ENCODE measurements at places on chromosomes 2 and 18.

GRCh38 chr2:102619414-102620319, at the start of gene SLC9A2:
TSS of gene SLC9A2 (plus strand) at chr2:102619553. CDS start at chr2:102619849, 296 bp downstream.
- DNase-seq, result no peak

- DNase-seq, result no peak
Observed at GRCh38 chr2:99317161-99317872, 16.3 kb upstream of the LYG1 start.

DNA sequence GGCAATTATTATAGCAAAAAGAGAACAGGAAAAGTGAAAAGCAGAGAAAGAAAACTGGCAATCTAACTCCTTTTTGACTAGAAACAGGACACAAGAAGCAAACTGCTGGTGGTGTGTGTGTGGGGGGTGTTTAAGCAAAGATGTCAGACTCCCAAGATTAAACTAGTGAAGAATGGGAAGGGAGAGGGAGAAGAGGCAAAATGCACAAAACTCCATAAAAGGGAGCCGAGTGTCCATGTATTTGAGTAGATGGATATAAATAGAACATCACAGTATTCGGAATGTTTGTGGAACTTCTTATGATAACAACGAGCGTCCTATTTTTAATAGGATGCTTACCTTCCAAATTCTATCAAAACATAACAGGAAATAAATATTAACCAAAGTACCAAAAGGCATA, 179.8 kb upstream of the TRIB2 start:
- no peak for DNase-seq

DNA sequence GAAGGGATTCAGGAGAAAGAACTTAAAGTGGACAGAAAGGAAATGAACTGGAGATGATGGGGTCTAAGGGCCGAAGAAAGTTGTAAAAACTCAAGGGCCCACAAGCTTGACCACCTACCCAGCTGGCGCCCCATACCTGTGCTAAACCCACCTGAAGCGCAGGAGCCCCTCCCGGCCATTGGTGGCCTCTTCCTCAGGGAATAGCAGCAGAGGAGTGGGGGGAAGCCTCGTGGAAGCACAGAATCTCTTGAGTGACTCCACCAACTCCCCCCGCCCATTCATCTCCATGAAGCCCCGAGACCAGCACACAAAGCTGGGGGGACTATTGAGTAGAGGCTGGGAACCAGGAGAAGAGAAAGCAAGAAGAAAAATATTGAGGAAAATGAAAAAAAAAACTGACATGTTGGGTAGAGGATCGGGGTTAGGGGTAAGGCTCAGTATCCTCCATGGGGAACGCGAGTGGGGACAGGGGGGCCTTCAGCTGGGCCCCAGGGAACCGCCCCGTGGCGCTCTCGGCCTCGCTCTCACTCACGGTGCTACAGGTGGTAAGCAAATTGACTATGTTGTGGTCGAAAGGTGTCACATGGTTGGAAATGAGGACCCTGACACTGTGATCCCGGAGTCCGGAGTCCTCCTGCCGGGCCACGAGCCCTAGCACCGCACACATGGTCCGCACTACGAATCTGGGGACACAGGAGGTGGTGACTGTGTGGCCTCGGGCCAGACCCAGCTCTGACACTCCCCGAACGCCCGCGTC, 728 bp downstream of the AUP1 start:
- DNase-seq, result no peak

- peak; percentile 15 for DNase-seq
Observed at GRCh38 chr2:136238286-136239078, 120.5 kb upstream of the CXCR4 start.

DNA sequence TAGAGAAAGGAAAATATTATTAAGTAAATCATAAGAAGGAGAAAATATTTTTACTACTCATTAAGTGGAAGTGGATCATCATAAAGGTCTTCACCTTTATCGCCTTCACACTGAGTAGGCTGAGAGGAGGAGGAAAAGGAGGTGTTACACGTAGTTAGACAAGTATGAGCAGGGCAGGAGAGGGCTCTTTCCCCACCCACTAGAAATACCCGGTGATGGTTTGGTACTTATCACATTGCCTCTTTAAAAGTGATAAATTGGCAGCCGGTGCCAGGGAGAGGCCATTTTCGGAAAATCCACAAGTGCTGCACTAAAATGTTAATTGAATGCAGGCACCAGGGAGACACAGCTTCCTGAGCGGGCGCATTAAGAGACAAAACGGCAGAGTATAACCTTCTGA, 598.7 kb upstream of the SOX11 start:
- DNase-seq, result no peak

GRCh38 chr2:108124736-108125495, 114.9 kb upstream of the SULT1C3 start:
- DNase-seq, result no peak

- DNase-seq, result no peak
Observed at GRCh38 chr2:191166756-191167445, 16.1 kb upstream of the STAT4 start.

GRCh38 chr18:12606592-12607315, 51.2 kb downstream of the SPIRE1 start:
- no peak for DNase-seq

GRCh38 chr2:61905372-61906185, at the start of gene COMMD1:
TSS of gene COMMD1 (plus strand) at chr2:61905674. CDS start at chr2:61905679, 5 bp downstream.
- peak; percentile 63 for DNase-seq

DNA sequence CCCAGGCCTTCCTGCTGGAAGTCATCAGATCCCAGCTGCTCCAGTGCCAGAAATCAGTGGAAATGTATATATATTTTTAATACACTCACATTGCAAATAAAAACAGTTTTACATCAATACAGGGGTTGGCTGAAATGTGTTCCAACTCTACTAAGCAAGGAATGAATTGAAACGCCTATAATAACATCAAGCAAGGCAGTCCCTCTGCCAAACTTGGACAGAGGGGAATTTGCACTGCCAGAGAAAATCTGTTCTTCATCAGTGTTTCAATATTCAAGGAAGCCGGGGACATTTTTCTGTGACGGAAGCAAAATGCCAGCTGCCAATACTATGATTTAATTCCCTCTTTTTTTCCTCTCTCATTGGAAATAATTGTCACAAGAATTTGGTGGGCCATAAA, 335.3 kb downstream of the TNS1 start:
- DNase-seq, result no peak

Data from activated T-helper 1 cell treated with anti-CD3 and anti-CD28 coated beads, Interleukin-2, amount 50 U/mL, for 16 hours (primary cell).